ENCODE measurements at places on chromosomes 6 and 20. TPM values are rescaled to one million over a fixed set of nuclear protein-coding genes. Genes with fewer than 3 reads are reported as not detected.

The GJA10 gene
- not detected for total RNA-seq

DNA sequence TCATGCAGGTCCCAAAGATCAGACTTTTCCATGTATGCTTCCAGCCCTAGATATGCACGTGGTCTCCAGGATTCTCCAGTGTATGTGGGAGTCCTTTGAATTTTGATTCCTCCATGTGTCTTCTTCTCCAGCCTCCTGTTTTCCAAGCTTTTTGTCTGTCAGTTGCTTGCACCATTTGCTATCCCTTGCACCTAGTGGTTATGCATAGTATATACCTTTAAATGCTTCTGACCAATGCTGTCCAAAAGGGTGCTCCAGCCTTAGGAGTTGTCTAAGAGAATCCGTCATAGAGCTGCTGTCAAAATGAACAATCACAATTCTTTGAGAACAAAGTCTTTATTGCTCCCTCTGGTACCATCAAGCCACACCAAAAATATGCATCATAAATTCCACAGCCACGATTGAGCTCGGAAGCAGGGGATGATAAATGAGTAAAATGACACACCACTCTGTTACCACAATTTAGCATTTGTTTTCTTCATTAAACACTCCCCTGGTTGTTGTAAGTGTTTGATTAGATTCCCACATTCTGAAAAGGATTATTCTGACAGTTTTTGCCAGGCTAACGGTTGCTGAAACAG lies 706.2 kb upstream of the GJE1 start:
- H3K27me3 ChIP-seq = no peaks in the 10 kb centered on the region
- no peaks in the 10 kb centered on the region for H3K4me1 ChIP-seq
- no peak overlapping the region for H3K27ac ChIP-seq
- H3K36me3 ChIP-seq = no peaks in the 10 kb centered on the region
- H3K4me3 ChIP-seq = no peak overlapping the region
- no peak for DNase-seq

DNA sequence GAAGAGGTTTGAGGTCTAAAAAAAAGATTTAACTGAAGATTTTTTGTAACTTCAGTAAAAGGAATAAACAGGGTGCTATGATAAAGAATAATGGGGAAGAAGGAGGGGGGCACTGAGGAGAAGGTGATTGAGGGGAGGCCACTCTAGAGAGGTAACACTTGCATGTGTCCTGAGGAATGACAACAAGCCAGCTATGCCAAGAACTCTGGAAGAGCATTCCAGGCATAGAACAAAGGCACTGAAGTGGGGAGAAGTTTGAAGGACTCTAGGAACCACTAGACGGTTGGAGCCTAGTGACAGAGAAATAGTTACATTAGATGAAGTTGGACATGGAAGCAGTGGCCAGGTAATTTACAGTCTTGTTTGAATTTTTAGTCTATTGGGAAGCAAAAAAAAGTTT lies 10.8 kb upstream of the SF3B5 start:
- H3K27ac ChIP-seq = no peak overlapping the region
- H3K4me3 ChIP-seq = no peak overlapping the region
- H3K27me3 ChIP-seq = peaks cover 12% of the 10 kb centered on the region
- H3K36me3 ChIP-seq = no peaks in the 10 kb centered on the region
- DNase-seq = no peak
- peaks cover 3% of the 10 kb centered on the region for H3K4me1 ChIP-seq

The MAPK13 gene
- total RNA-seq = 29.4 TPM

The IL20RA gene
- total RNA-seq = 0.90 TPM

GRCh38 chr6:144723431-144723830 lies 438.3 kb downstream of the UTRN start:
- H3K4me1 ChIP-seq = peaks cover 11% of the 10 kb centered on the region
- H3K36me3 ChIP-seq = no peaks in the 10 kb centered on the region
- no peak overlapping the region for H3K4me3 ChIP-seq

DNA sequence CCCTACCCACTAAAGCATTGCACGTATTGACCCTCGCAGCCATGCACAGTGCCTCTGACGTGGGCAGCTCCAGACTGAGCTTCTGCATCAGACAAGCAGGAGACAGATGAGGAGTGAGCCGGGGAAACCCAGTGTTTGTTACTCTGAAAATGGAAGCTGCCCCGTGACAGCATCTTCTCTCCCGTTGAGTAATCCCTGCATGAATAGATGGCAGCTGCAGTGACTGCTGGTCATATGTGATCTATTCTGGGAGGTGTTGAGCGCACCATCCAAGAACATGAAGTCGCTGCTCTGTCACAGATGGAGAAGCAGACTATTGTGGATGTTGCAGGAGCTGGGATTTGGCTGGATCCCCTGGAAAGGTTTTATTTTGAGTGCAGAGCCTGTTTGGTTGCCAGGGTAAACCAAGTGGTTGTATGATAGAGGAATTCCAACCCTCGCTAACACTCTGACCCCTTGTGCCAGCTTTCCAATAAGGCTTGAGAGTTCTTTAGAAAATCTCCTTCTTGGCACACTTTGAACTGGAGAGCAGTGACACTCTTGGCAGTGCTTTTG lies 242.2 kb downstream of the NRN1 start:
- DNase-seq = no peak
- no peaks in the 10 kb centered on the region for H3K4me1 ChIP-seq
- H3K36me3 ChIP-seq = no peaks in the 10 kb centered on the region
- H3K4me3 ChIP-seq = no peak overlapping the region
- H3K27me3 ChIP-seq = no peaks in the 10 kb centered on the region
- no peak overlapping the region for H3K27ac ChIP-seq

DNA sequence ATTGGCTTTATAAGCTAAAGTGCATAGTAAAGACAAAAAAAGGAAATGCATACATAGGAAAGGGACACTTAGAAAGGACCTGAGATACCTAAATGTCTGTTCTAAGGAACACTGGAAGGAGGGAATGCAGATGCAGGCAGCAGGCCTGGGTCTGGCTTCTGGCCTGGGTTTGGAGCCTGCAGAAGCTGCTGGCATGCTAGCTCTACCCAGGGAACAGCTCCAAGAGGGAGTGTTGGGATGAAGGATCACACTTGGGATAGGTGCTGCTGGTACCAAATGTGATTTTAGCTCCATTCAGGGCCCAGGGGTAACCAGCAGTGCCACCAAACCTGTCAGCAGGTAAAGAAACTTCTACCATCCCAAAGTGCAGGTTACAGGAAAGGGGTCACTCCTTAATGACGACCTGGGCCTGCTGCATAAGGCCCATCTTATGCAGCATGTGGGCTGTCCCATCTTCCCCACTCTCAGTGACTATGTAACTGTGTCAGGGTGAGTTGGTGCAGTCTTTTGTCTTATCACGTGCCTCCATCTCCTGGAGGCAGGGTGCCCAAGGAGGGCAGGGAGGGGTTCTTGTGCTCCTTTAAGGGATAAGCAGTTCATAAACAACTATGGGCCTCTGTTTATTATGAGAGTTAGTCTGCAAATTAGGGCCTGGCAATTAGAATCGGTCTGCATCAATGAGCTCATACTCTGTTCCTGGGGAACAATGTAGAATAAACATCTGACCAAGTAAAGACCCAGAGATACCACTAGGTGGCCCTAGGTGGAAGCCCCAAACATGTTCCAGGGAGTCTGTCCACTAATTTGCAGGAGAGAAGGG lies 26.9 kb downstream of the DDX27 start:
- no peaks in the 10 kb centered on the region for H3K4me1 ChIP-seq
- peaks cover 17% of the 10 kb centered on the region for H3K36me3 ChIP-seq
- H3K27ac ChIP-seq = no peak overlapping the region
- H3K27me3 ChIP-seq = no peaks in the 10 kb centered on the region
- no peak overlapping the region for H3K4me3 ChIP-seq

DNA sequence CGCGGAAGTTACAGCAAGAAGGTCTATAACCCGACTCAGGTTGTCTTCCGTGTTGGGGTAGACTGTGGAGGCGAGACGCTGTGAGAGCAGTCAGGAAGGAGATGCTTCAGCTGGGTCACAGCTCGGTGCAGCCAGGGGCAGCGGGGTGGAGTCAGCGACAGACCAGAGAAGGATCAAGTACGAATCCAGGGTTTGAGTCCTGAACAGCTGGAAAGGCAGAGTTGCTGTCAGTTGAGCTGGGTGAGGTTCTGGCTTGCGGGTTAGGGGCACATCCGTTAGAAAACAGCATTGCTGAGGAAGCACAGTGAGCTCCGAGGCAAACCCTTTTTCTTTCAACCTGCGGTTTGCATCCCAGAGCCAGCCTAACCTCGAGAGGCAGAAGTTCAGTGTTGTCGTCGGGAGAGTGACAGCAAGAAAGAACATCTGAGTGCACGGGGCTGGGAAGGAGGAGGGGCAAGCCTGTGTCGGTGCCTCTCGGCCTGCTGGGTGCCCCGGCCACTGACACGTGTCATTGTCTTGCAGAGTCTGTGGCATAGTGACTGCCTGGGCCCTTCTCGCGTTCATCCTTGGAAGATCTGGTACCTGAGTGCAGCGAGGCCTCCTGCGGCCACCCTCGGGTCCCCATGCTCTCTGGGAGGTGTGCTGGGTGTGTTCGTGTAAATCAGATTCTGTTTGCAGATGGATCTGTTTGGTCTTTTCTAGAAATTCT lies 20.0 kb downstream of the PNLDC1 start:
- H3K4me1 ChIP-seq = no peaks in the 10 kb centered on the region
- H3K27me3 ChIP-seq = peaks cover 19% of the 10 kb centered on the region
- no peak overlapping the region for H3K4me3 ChIP-seq

The SSTR4 gene
- total RNA-seq = not detected

The GNL1 gene
- 59.3 TPM for total RNA-seq

DNA sequence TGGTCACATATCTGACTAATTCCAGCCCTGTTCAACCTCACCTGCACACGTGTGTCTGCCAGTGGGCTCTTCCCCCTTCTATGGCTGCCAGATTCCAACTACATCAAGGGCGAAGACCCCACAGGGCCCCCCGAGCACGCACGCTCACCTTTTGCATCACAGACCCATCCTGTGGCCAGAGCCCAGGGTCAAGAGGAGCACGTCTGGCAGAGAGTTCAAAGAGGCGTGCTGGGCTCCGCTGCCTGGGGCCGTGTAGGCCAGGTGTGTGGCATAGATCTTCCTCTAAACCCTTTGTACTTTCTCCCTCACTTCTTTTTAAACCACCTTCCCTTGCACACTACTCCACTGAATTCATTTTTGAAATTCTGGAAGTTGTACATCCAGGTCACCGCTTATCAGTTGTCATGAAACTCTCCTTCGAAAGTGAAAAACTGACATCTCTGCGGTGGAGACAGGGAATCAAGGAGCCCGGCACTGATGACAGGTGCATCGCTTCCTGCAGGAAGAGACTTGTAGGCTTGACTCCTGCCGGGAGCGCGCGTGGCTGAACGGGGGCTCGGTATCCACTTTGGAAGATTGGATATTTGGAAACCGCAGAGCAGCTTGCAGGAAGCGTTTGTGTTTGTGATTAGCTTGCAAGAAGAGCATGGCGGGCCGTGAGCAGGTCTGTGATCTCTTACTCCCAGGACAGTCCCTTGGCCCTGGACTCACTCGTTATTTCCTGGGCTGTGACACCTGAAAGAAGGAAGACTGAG lies 397.2 kb downstream of the CDH4 start:
- H3K4me3 ChIP-seq = no peak overlapping the region
- H3K27me3 ChIP-seq = peaks cover 23% of the 10 kb centered on the region
- DNase-seq = no peak
- no peak overlapping the region for H3K27ac ChIP-seq

The CLPSL1 gene
- total RNA-seq = not detected

The PXDC1 gene
- total RNA-seq = 23.6 TPM

- peaks cover 5% of the 10 kb centered on the region for H3K4me1 ChIP-seq
- H3K36me3 ChIP-seq = peaks cover 10% of the 10 kb centered on the region
- no peak overlapping the region for H3K4me3 ChIP-seq
- no peak for DNase-seq
- no peaks in the 10 kb centered on the region for H3K27me3 ChIP-seq
- no peak overlapping the region for H3K27ac ChIP-seq
Observed at GRCh38 chr20:51637241-51637640, 94.7 kb upstream of the NFATC2 start.

The NR2E1 gene
- total RNA-seq = 0.26 TPM

DNA sequence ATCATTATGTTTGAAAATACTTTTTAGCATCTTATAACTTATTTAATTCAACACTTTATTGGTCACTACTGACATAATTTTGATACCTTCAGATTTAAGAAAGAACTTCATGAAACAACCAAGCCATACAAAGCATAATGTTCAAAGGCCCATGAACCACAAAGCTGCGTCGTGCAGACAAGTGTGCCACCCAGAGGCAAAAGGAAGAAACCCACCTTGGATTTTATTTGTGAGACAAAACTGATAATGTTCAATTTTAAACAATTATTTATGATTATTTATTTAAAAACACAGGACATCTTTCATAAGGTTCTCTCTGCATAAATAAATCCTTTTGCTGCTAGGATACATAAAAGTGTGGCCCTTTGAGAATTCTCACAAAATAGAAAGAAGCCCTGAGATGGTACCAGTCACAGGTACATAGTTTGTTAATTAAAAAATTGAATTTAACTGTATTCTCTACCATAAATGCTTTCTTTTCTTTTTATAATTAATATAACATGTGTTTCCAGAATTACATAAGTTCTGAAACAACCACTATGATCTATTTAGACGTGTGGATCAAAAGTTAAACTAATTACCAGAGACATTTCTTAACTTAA lies 143.7 kb downstream of the RALGAPA2 start:
- no peaks in the 10 kb centered on the region for H3K27me3 ChIP-seq
- H3K27ac ChIP-seq = no peak overlapping the region
- peaks cover 4% of the 10 kb centered on the region for H3K36me3 ChIP-seq
- no peak for DNase-seq

The ARFGEF3 gene
- total RNA-seq = 24.0 TPM

DNA sequence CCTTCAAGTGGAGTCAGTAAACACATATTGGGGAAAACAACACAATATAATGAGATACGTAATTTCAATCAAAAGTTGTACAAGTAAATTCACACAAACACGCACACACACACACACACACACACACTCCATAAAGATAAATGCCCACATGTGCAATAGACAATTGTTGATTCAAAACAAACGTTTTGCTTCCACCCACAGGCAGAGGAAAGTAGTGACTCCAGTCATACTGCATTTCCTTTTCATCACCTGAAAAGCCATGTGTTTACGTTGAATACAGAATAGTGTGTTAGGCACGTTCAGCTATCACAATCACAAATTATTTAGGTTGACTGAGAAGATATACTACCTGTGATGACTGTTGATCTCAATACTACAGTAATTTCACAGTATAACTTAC lies 443.8 kb upstream of the MANEA start:
- DNase-seq = no peak
- H3K27me3 ChIP-seq = no peaks in the 10 kb centered on the region
- H3K4me3 ChIP-seq = no peak overlapping the region
- H3K36me3 ChIP-seq = no peaks in the 10 kb centered on the region
- H3K4me1 ChIP-seq = peaks cover 4% of the 10 kb centered on the region

DNA sequence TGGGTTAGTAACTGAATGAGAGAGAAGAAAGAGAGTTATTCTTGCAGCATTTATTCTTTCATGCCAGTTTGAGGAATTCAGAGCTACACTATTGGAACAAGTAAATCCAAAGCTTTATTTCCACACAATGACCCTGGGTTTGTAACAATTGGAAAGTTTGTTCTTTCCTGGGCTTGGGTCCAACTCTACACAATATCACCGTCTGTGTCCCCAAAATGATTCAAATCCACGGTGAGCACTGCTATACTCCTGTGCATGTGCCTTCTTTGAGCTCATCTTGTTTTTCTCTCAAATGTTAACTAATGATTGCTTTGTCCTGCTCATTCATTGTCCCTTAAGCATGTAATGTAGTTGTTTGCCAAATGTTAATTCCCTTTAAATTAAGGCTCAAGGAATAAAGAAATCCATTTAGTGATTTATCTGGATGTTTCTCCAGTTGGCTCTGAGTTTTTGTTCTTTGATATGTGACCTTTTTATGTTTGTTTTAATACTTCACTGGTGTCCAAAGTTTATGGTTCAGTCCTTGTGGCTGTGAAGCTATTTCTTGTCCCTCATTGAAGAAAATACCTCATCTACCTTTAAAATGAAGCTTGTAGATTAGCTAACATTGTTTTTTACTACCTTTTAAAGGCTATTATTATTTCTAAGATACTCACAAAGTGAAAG lies 20.5 kb upstream of the CRISP3 start:
- peaks cover 4% of the 10 kb centered on the region for H3K27me3 ChIP-seq
- no peak overlapping the region for H3K27ac ChIP-seq
- DNase-seq = no peak
- no peaks in the 10 kb centered on the region for H3K4me1 ChIP-seq
- no peak overlapping the region for H3K4me3 ChIP-seq

The PRKN gene
- total RNA-seq = 6.2 TPM

All from type B pancreatic cell (in vitro differentiated cells).